Kasumi-1 (cell line): ENCODE measurements at places on chromosomes 12 and 14.

DNA sequence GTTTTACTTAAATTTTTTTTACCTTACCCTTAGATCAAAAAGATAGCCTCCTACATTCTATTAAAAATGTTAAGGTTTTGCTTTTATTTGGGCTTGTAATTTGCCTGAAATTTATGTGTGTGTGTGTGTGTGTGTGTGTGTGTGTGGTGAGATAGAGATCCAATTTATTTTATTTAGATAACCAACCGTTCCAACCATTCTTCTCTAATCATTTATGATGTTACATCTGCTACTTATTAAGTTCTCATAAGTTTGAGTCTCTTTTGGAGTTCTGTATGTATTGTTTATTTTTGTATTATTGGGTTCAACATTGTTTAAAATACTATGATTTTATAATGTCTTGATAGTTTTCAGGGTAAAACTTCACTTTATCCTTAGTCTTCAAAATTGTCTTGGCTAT is 70.6 kb upstream of the PAWR start:
- DNase-seq, result no peak

DNA sequence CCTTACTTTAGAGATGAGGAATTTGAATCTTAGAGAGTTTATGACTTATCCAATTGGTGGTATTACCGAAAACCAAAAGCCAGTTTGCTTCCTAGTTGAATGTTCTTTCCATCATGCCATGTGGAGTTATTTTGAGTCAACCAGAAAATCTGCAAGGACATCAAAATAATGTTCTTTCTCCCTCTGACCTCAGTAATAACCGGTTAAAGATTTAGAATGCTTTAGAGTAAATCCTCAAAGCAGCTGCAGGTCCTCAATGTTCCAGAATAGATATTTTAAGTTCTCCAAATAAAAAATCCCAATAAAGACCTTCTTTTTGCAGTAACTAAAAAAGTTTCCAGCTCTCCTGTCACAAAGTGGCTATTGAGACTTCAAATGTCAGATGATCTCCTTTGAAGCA is 396.6 kb downstream of the ADAMTS20 start:
- DNase-seq, result no peak

- no peak for DNase-seq
Measured at GRCh38 chr12:29578070-29578469, 80.6 kb upstream of the OVCH1 start.

- no peak for DNase-seq
Measured at GRCh38 chr12:111858186-111858585, 16.2 kb downstream of the MAPKAPK5 start.
